ENCODE measurements at places on chromosomes 4 and X.

DNA sequence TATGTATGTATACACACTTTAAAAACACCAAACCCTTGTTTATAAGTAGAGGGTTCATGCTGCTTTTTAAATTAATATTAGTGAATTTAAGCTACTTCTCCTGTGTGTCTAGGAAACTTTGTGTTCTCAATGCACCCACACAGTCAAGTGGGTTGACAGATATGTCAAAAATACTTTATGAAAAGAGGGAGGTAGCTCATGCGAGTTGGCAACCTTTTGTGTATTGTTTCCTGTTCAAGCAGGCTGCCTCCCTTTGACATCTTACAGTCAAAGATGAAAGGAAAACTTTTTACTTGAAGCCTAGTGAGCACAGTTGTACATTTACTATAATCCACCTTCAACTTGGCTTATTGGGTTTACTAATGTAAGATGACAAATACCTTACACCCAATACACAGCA, 218.4 kb downstream of the KLHL13 start:
- no peak for DNase-seq

GRCh38 chr4:146023334-146023967, 84.8 kb upstream of the ZNF827 start:
- DNase-seq, result no peak

GRCh38 chr4:159014859-159015258, 88.0 kb upstream of the RAPGEF2 start:
- DNase-seq, result no peak

- no peak for DNase-seq
Observed at GRCh38 chr4:137768196-137768595, 235.9 kb upstream of the PCDH18 start.

- DNase-seq, result peak; percentile 17
Observed at GRCh38 chr4:152454398-152455011, 81.4 kb downstream of the FBXW7 start.

DNA sequence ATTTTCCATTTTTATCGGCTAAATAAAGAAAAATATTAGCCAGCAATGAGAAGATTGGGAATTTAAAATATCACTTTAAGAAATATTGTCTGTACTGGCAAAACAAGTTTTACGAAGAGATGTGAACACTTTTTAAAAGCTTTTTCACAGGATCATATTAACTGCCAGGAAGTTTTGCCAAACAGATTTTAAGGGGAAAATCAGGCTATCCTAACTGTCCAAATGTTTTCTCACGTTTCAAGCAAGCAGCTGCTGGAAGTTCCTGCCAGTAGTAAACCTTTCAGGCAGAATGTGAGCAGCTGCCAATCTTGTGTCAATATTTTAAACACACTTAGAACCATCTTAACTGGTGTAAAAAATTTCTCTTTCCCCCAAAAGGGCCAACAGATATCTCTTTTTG, 101.1 kb downstream of the ADGRL3 start:
- DNase-seq, result no peak

- no peak for DNase-seq
Observed at GRCh38 chr4:151604238-151604637, 156.6 kb downstream of the GATB start.

DNA sequence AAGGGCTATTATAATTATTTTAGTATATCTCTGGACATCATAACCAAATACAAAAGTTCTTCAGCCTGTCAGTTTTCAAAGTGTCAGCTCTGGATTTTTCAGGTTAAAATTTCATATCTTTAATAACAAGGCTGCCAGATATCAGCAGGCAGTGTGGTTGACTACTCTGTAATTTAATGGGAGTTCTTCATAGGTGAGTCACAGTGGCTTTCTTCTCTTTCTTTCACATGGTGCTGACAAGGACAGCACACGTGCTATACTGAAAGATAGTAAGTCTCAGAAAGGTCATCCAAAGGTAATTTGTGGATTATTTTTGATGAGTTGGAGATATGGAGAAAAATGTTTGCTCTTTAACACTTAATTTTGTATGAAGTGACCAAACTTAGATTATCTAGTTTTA, 43.2 kb downstream of the GALNT7 start:
- DNase-seq, result no peak

Data from activated CD4-positive, alpha-beta T cell treated with anti-CD3 and anti-CD28 coated beads, Interleukin-10, Interleukin-2, amounts not matched to agents 100 ng/mL and 50 ng/mL, durations not matched to agents 16 hours and 8 hours (primary cell).